H4 (cell line): ENCODE measurements at places on chromosomes 16 and 17.
A peak's percentile ranks its signal among the peaks of the same experiment; 100 is the strongest.

DNA sequence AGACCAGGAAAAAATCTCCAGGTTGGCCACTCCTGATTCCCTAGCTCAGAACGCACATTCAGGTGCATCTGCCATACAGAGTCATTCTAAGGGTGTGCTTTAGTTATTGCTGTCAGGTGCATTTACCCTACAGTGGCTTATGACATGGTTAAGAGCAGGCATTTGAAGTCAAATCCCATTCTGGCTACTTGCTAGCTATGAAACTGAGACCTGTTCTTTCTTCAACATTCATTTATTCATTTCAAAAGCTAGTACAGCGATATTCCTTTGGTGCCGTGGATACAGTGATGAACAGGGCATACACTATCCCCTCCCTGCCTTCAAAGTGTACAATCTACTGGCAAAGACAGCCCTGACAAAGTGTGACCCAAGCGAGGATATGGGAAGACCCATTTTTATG is 508.3 kb downstream of the NPIPA7 start:
- no peak for DNase-seq

DNA sequence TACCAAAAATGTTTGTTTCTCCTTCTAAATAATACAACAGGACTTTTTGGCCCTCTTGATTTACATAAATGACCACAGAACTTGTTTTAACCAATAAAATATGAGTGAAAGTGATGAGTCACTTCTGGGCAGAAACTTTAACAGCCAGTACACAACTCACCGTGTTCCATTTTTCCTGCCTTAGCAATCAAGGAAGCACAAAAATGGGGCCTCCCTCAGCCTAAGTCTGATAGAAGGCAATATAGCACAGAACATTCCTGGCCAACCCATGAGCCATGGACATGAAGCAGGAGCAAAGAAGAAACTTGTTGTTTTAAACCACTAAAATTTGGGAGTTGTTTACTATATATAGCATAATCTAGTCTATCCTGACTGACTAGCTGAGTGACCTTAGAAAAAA is 61.1 kb upstream of the MTMR4 start:
- peak; percentile 66 for DNase-seq

DNA sequence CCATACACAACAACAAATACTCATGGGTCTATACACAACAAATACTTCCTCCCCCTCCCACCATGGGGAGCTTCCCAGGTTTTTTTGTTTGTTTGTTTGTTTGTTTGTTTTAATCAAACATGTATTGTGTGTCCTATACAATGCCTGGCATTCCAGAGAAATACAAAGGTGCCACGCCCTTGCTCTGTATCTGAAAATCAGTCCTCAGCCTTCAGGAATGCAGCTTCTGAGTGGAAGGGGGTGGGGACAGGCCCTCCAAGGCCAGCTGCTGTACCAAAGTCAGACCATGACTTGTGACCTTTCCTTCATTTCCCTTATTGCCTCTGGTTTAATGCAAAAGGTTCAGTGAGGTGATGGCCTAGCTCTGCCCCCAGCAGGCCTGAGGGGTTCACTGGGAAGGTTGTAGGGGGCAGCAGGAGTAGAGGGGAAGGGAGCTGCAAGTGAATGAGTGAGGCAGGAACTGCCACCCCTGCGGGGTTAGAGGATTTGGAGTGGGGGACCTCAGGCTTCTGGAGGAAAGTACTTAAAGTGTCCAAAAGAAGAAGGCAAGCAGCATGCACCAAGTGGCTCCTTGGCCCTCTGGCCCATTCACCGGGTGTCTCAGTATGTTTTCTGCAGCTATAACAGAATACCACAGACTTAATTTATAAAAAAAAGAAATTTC is 105.2 kb downstream of the CLEC16A start:
- no peak for DNase-seq

- DNase-seq: no peak
Observed at GRCh38 chr17:16329519-16330271, 23.6 kb downstream of the CENPV start.

DNA sequence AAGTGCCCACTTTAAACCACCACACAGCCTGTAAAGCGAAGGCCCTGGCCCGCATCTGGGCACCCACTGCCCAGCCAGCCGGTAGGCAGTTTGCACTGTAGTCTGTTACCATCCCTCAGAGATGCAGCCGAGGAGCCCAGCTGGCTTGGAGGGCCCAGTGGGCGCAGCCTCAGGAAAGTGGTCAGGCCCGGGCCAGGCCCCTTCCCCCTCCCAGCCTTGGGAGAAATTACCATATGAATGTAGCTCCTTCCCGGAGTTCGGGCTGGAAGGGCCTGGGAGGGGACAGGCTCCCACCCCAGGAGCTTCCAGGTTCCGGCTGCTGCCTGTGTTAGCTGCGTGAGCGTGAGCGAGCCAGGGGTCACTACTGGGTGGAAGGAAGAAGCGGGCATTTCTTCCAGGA is 325.4 kb downstream of the SEC14L1 start:
- no peak for DNase-seq

GRCh38 chr17:37359682-37360188 is 16.1 kb upstream of the C17orf78 start:
- no peak for DNase-seq

DNA sequence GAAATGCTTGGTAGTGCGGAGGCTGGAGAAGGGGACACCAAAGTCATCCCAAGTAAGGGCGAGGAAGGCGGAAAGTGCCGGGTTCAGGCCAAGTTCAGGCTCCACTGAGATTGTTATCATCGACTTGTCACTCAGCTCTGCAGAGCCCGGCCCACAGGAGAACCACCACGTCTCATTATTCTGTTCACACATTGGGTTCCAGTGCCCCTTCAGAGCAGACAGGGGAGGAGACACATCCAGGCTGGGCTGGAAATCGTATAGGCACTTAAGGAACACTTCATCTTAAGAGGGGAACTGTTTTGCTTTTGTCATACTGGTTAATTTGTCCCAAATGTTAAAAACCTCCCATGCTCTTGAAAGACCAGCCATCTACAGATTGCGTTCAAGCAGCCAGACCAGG is 118.3 kb upstream of the ADAMTS18 start:
- DNase-seq: no peak

GRCh38 chr16:81537721-81538561 is 93.3 kb downstream of the CMIP start:
- DNase-seq: peak; percentile 25

DNA sequence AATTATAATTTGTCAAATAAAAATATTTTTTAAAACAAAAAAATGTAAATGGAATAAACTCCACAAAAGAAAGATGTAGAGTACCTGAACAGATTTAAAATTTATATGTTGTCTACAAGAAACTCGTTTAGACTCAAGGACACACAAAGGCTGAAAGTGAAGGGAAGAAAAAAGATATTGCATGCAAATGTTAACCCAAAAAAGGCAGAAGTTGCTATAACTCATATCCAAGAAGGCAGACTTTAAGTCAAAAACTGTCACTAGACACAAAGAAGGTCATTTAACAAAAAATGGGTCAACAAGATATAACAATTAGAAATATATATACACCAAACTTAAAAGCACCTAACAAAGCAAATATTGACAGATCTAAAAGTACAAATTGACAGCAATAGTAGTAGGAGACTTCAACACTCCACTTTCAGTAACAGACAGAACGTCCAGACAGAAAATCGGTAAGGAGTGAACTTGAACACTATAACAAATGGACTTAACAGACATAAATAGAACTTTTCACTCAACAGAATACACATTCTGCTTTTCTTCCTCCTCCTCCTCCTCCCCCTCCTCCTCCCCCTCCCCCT is 40.8 kb upstream of the MYLK3 start:
- DNase-seq: no peak

DNA sequence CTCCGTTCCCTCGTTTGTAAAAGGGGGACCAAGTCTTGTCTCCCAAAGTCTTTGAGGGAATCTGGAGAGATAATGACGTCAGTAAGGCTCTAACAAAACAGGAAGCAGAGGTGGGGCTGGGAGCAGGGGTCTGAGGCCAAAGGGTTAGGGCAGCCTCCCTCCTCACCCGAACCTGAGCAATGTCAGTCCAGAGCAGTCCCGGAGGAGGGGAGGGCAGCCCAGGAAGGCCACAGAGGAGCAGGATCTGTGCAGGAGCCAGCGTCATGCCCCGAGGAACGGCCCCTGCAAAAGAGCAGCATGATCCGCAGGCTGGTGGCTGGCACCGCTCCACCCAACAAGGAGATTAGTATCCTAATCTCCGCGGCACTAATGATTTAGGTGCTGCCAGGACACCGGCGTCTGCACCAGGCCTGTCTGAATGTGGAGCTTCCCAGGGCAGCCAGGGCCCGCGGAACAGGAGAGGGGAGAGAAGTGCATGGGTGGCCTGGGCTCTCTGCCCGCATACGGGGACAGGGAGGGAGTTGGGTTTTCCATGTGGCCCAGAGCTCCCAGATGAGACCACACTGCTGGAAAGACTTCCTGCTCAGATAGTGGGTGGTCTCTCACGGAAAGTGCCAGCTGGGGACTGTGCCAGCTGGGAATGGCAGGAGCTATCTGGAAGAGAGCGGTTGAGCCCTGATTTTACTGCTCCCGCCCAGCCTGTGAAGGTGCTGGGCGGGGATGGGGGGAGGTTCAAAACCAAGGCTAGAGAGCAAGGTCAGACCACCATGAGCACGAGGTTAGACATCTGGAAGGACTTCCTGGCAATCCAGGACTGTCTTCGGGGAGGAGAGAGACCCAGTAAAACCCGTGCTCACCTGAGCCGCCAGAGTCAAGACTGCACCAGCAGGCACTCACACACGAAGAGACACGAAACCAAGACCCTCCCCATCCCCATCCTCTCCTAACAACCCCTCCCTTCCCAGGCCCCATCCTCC is 11.0 kb upstream of the KRT17 start:
- DNase-seq: peak; percentile 87
